ENCODE measurements at places on chromosomes 12 and 14.

GRCh38 chr12:131098178-131098981 is 144.7 kb downstream of the ADGRD1 start:
- DNase-seq, result no peak

GRCh38 chr14:64340560-64341196 is 46.5 kb upstream of the ESR2 start:
- DNase-seq, result no peak

DNA sequence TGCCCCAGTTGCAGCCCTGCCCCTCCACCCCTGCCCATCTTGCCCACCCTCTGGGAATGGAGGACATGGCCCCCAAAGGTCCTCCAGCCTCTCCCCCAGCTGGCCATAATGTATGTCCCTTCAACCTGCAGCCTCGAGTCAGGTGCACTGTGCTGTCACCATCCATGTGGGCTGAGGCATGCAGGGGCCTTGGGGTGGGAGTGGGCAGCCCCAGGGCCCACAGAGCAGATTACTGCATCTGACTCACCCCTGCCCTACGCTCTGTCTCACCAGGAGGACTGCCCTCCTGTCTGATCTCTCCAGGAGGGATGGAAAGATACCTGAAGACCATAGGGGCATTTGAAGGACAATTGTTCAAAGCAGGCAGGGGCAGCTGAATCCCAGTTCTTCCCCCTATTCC is 13.3 kb downstream of the SYNDIG1L start:
- DNase-seq, result no peak

- no peak for DNase-seq
These were observed 884.3 kb downstream of the GALC start for GRCh38 chr14:87108726-87109125.

DNA sequence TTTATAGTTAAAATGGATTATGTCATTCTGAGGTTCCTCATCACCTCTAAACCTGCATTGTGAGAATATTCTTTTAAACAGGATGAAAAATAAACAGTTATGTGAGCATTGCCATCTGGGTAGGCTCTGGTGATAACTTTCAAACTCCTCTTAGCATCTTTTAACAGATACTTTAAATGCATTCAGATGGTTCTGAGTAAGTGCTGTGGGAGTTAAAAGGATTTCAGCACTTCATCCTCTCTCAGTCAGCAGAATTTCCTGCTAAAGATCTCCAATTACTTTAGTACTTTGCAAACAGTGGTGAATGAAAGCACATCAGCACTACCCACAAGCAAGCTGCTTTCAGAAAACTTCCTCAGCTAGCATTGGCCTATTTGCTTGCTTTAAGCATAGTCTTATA is 59.3 kb upstream of the TMTC1 start:
- DNase-seq, result no peak

GRCh38 chr12:124841558-124841945 is 22.1 kb downstream of the SCARB1 start:
- no peak for DNase-seq

GRCh38 chr14:66662374-66662773 is 154.4 kb downstream of the GPHN start:
- DNase-seq, result no peak
